Activated CD4-positive, alpha-beta T cell treated with anti-CD3 and anti-CD28 coated beads for 1 hour (primary cell): ENCODE measurements at places on chromosomes 16 and 17.

DNA sequence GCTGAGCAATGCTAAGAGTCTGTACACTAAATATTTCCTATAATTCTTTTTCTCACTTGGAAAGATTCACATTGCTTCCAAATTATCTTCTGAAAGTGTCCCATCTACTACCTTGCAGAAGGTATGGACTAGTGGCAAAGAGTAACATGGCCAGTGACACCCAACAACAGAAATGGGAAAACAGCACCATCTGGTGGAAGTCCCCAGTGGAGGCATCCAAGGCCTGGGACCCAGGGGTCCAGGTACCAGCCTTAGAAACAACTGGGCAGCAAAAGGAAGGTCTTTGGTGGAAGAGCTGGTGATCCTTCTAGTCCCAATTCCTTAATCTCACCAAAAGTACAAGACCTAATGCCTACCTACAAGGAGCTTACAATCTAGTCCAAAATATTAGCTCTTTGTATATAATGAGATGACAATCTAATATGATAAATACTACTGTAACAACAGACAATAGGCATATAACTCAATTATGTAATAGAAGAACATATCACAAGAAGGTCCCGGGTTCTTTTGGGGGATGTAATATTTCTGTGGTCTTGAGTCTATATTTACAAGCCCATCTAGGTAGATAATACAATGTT lies 55.3 kb downstream of the SKAP1 start:
- no peak for DNase-seq

DNA sequence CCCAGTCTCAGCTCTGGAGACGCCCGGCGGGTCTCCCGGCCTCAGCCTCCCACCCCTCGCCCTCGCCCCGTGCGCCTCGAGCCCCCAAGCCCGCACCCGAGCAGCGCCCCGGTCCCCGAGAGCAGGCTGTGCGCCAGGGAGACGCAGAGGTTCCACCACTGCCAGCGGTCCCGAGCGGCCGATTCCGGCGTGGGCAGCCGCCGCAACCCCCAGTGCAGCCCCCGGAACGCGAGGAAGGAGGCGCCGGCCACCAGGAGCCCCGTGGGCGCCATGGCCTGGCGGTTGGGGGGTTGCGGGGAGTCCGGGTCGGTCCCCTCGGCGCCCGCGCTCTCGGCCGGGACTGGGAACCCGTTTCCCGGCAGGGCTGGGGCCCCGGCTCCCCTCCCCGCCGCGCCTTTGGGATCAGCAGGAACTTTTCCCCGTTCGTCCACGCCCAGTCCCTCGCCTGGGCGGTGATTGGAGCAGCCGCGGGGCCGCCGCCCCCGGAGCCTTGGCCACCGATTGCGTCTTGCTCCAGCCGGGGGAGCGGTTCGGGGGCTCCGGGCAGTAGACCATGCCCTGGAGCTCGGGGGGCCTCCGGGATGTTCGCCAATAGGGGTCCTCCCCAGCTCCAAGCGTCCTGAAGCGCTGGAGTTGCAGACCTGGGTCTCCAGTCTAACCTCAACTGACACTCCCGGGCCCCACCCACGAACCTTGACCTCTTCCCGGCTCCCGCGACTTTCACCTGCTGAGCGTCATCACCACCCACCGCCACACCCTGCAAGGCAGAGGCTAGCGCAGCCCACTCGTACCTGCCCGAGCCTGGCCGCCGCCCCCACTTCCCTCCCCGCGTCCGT lies at the start of gene TLCD2:
TLCD2 (minus strand) TSS at position 407 of the 836 bp plus-strand sequence; CDS start at position 272, 135 bp downstream.
- no peak for DNase-seq

DNA sequence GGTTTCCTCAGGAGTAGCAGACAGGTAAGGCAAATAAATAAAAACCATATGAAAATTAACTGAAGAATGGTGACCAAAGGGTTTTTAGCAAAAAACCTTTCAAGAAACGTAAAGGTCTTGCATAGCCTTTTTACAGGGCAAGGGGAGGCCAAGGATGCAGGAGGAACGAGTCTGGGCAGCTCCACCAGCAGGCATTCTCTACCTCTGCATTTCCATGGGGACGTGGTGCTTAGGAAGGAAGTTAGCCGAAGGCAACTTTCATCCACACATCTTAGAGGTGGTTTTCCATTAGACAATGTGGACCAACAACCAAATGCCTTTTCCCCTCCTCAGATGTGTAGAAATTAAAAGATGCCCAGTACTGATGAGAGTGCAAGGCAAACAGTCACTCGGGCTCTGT lies 20.7 kb downstream of the TOM1L2 start:
- no peak for DNase-seq

- DNase-seq: no peak
Observed at GRCh38 chr17:64103391-64104364, 26.3 kb downstream of the ERN1 start.

GRCh38 chr16:69345923-69346322 lies 5.7 kb downstream of the TMED6 start:
- DNase-seq: no peak

DNA sequence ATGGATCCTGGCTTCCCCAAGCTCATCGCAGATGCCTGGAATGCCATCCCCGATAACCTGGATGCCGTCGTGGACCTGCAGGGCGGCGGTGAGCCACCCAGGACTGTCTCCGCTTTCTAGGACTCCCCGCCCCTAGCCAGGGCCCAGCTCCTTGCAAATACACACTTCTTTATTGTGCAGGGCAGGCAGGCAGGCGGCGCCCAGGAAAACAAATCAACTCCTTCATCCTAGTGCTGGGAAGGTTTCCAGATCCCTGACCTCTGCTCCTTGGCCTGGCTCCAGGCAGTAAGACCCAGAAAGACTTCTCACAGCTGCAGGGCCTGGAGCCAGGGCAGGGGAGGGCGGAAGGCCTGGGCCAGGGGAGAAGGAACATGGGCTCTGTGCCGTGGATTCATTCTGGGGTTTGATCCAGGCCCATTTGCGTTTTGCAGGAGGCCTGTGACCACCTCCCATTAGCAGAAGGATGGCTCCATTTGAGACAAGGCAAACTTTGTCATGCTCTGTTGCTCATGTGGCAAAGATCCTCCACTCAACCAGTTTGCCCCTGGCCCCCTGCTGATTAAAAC lies 6.0 kb upstream of the LPCAT2 start:
- DNase-seq: no peak

GRCh38 chr17:56985371-56986162 lies 7.6 kb downstream of the SCPEP1 start:
- no peak for DNase-seq

- no peak for DNase-seq
Observed at GRCh38 chr17:39919087-39919683, 750 bp upstream of the GSDMB start.

DNA sequence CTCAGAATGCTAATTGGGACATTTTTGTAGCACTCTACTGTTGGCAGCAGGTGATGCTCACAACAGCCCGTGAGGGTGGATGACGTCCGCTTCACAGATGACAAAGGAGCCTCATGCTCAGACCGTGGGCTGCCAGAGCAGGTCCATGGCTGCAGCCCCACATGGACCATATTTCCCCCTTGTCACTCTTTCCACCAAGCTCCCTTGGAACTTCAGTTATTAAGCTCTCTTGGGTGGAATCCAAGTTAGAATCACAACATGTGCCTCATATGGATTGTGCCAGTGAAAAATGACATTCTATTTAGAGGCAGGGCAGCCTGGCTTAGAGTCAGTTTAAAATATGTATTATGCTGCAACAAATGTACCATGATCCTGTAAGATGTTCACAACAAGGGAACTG lies 33.2 kb upstream of the STH start:
- no peak for DNase-seq

- DNase-seq: no peak
Observed at GRCh38 chr17:74578979-74579378, 11.7 kb upstream of the CD300H start.

- DNase-seq: no peak
Observed at GRCh38 chr17:62615503-62615902, 12.0 kb upstream of the MRC2 start.

- DNase-seq: no peak
Observed at GRCh38 chr17:39026980-39027451, 59.8 kb upstream of the FBXO47 start.

- no peak for DNase-seq
Observed at GRCh38 chr16:11440657-11441012, 95.4 kb downstream of the RMI2 start.

DNA sequence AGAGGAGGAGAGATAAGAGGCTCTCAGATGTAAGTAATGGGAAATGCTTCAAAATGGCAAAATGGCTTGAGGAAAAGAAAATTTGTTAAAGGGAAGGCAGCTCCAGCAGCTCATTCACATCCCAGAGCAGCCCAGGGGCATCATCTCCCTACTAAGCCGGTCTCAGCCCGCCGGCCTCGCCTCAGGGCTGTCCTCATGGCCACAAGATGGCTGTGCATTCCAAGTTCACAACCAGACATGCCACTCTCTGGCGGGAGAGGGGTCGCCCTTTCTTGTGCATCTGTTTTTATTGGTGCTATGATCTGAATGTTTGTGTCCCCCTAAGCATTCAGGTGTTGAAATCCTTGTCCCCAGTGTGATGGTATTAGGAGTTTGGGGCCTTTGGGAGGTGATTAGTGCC lies 13.5 kb upstream of the SLC47A2 start:
- no peak for DNase-seq

GRCh38 chr17:15377200-15377599 lies 35.8 kb upstream of the TEKT3 start:
- no peak for DNase-seq

- no peak for DNase-seq
Observed at GRCh38 chr17:28227316-28228108, 91.5 kb upstream of the TMEM97 start.

DNA sequence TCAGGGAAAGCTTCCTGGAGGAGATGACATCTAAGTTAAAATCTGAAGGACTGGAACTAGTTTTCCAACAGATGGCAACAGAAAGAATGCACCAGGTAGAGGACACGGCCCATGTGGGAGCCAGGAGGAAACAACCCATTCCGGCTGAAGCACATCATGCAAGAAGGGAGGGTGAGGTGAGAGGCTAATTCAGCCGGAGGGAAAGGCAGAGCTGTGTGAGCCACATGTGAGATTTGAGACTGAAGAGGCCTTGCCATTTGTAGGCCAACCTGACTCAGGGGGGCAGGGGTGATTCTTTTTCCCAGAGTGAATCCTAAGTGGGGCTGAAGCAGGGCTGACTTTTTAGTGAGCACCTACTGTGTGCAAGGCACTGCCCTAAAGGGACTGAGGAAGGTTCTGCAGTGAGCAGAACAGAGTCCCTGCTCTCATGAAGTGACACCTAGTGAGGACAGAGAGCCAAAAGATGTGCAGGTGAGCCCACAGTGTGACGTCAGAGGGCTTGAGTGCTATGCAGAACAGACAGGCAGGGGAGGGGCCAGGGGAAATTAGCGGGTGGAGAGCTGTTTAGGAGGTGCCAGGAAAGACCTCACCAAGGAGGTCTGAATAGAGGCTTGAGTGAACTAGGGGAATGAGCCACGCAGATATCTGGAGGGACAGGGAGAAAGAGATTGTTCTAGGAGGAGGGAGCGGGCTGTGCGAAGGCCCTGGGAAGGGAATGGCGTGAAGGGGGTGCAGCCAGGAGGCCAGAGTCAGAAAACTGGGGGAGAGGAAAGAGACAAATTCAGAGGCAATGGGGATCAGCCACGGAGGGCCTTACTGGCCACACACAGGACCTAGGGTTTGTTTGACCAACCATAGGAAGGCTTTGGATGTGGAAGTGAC lies 19.8 kb upstream of the IL21R start:
- DNase-seq: no peak

GRCh38 chr17:74164446-74165045 lies 38.9 kb upstream of the RPL38 start:
- DNase-seq: no peak

GRCh38 chr17:38324141-38324697 lies 19.5 kb downstream of the GPR179 start:
- DNase-seq: no peak
